Urinary bladder (tissue), 4 donors: ENCODE measurements at places on chromosomes 13 and 19. TPM values are rescaled to one million over a fixed set of nuclear protein-coding genes. Genes with fewer than 3 reads are reported as not detected.
A peak's percentile ranks its signal among the peaks of the same experiment; 100 is the strongest.

DNA sequence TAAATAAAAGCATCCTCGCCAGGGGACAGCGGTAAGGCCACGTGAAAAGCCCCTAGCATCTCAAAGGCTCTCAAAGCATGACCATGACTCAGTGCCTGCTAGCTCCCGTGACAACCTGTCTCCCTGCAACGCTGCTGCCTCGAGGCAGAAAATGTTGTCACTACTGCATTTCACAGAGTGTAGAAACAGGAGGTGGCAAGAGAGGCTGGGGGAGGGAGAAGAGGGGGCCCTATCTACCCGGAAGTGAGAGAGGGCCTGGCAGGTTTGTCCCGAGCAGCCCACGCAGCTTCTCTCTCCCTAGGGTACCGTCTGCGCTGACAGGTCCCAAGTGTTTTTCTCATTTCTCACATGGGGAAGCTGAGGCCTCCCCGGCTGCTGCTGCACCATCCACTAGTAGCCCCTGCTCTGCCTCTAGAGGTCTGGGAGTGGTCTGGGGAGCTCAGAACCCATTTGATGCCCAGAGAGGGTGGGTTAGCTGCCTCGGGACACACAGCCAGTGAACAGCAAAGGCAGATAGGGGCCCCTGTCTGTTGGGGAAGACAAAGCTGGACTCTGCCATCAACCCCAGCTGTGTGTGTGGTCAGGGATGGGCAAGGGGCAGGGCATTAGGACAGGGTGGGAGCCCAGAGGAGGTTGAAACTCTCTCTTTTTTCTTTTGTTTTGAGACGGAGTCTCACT, 3.7 kb downstream of the TINCR start:
- no peak for DNase-seq

DNA sequence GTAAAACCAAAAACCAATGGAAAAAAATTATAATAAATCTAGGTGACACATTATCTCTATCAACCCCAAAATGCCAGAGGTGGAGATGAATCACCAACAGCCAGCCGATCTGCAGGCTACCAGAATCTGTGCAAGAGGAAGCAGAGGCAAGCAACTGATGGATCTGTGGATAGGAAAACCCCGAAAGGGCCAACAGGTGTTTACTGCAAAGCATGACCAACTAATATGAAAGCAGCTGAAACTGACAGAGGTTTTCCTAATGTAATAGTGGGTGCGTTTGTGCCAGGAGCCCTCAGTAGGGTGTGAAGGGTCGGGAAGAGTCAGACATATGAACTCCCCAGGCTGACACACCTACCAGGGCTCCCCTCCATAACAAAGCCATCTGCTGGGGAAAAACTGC, 554.6 kb downstream of the RFC3 start:
- no peak for DNase-seq

DNA sequence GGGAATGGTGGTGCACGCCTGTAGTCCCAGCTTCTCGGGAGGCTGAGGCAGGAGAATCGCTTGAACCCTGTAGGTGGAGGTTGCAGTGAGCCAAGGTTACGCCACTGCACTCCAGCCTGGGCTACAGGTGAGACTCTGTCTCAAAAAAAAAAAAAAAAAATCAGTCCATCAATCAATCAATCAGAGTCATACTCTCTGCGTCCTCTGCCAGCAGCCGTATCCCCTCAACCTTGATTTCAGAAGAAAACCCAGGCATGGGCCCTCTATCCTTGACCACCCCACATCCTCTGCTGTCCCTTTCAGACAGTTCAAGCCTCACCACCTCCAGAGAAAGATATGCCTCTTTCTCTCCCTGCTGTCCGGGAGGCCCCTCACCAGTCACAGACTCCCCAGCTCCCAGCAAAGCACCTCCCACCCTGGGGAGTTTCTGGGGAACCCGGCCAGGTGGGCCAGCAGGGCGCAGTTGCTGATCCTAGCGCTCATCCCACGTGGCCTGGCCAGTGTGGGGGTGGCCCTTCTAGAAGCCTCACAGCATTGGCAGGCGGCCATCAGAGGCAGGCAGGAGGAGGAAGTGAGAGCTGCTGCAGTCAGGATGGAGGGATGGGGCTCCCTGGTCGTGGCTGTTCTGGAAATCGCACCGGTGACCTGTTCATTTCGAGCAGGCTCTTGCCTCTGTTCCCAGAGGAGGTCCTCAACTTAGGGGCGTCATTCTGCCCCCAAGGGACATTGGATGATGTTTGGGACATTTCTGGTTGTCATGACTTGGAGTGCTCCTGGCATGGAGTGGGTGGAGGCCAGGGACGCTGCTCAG, 10.2 kb upstream of the JSRP1 start:
- DNase-seq, result no peak

- DNase-seq, result no peak
Measured at GRCh38 chr13:76829572-76830327, 56.5 kb downstream of the KCTD12 start.

DNA sequence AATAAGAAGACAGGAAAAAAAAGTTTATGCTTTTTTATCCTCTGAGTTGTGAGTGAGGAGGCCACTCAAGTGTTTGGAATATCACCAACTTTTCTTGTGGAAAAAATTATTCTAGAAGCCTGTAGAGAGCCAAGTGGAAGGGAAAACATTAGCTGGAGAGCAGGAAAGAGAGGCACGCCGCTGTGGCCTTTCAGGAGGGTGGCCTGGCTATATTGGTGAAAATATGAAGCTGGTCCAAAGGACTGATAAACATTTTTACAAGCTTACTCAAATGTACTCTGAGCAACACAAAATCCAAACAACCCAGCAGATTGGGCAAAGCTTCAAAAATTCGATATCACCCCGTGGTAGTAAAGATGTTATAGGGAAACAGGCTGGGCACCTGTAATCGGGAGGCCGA, 2.3 kb upstream of the EIF3G start:
- no peak for DNase-seq

GRCh38 chr19:12733369-12734214, 892 bp downstream of the TRIR start:
- no peak for DNase-seq

GRCh38 chr13:23820530-23820929, 68.7 kb downstream of the MIPEP start:
- no peak for DNase-seq

DNA sequence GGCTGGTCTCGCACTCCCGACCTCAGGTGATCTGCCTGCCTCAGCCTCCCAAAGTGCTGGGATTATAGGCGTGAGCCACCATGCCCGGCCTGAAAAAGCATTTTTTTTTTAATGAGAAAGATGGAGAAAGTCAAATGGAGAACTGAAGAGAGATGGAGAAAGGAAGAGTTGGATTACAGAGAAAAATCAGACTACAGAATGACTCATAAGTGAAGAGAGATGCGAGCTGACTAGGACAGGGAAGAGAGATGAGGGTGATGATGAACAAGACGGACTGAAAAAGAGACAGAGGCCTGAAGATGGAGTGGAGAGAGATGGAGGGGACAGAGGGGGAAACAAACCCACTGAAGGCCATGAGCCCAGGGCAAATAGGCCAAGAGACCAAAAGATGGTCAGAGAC, 1.5 kb downstream of the DHX34 start:
- no peak for DNase-seq

DNA sequence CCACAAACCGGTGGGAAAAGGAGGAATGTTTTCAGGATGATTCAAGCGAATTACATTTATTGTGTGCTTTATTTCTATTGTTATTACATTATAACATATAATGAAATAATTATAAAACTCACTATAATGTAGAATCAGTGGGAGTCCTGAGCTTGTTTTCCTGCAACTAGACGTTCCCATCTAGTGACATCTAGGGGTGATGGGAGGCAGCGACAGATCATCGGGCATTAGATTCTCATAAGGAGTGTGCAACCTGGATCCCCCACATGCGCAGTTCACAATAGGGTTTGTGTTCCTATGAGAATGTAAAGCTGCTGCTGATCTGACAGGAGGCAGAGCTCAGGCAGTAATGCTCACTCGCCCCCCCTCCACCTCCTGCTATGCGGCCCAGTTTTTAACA, 54.5 kb downstream of the SPTBN4 start:
- DNase-seq, result no peak

GRCh38 chr13:25816239-25816638, 235.6 kb downstream of the SHISA2 start:
- DNase-seq, result no peak

GRCh38 chr13:41061914-41062837, 867 bp downstream of the WBP4 start:
- peak; percentile 68 for DNase-seq

DNA sequence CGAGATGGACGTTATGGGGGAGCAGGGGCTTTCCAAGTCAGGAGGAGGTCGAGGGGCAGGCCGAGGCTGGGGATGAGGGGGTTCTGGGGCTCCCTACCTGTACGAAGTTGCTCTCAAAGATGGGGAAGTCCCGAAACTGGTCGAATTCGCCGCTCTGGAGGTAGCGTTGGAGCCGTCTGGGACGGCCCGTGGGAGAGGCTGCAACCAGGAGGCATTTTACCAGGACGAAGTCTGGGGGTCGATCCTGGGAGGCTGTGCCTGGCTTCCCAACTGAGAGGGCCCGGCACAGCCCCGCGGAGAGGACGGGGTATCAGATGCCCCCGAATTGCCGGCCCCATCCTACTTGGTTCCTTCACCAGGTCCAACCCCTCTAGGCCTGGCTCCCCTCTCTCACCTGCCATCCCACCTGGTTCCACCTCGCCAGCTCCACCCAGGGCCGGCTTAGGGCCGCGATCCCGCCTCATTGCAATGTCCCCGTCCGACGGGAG, 527 bp upstream of the EMC10 start:
- no peak for DNase-seq

- no peak for DNase-seq
Measured at GRCh38 chr19:27691991-27692390, 1521.0 kb downstream of the UQCRFS1 start.

AP1M2 gene
- total RNA-seq, result 9.4 TPM

PEAK3 gene
- not detected for total RNA-seq

SLC6A16 gene
- 0.26 TPM for total RNA-seq

RAB8A gene
- 69.5 TPM for total RNA-seq

MEX3D gene
- 24.2 TPM for total RNA-seq

MED26 gene
- 3.5 TPM for total RNA-seq

SULT2B1 gene
- total RNA-seq, result 0.42 TPM

ICAM5 gene
- 0.53 TPM for total RNA-seq
